Smooth muscle cell of the coronary artery (primary cell): ENCODE measurements at places on chromosomes 16 and 17. TPM values are rescaled to one million over a fixed set of nuclear protein-coding genes. Genes with fewer than 3 reads are reported as not detected.

Gene SOX9
- 0.94 and 3.3 TPM in 2 replicates for total RNA-seq

Gene SYCE1L
- 1.2 TPM in 1 of 2 replicates, not detected in the other for total RNA-seq

Gene NPIPB2
- 1.4 and 2.0 TPM in 2 replicates for total RNA-seq

Gene TK2
- total RNA-seq: 35.3 and 74.5 TPM in 2 replicates

Gene CIAO2B
- 244 and 278 TPM in 2 replicates for total RNA-seq

Gene PPM1E
- total RNA-seq: 0.08 TPM in 1 of 2 replicates, not detected in the other

Gene VPS4A
- total RNA-seq: 25.6 and 31.6 TPM in 2 replicates

Gene HCFC1R1
- 6.6 and 18.3 TPM in 2 replicates for total RNA-seq

Gene CCP110
- total RNA-seq: 7.5 and 8.6 TPM in 2 replicates

Gene MT1H
- total RNA-seq: not detected in 2 replicates

Gene TEKT5
- total RNA-seq: not detected in 2 replicates

Gene TBC1D16
- 30.0 and 48.4 TPM in 2 replicates for total RNA-seq

Gene ABCA9
- total RNA-seq: 14.1 and 130 TPM in 2 replicates

Gene GAS2L2
- total RNA-seq: 0.08 TPM in 1 of 2 replicates, not detected in the other

Gene TBC1D3C
- total RNA-seq: not detected in 2 replicates

Gene SCGB1C2
- not detected in 2 replicates for total RNA-seq

Gene MYL11
- not detected in 2 replicates for total RNA-seq

Gene PABPN1L
- not detected in 2 replicates for total RNA-seq

Gene HAP1
- 0.08 and 0.12 TPM in 2 replicates for total RNA-seq

Gene CBLN1
- total RNA-seq: not detected in 2 replicates

Gene KRTAP9-2
- not detected in 2 replicates for total RNA-seq

Gene CHST5
- not detected in 2 replicates for total RNA-seq

Gene RPRML
- total RNA-seq: 0.08 TPM in 1 of 2 replicates, not detected in the other

Gene TPSG1
- total RNA-seq: not detected in 2 replicates

Gene NPTX1
- total RNA-seq: 0.08 and 10.1 TPM in 2 replicates

Gene EMC8
- 21.1 and 29.8 TPM in 2 replicates for total RNA-seq
